ENCODE measurements at places on chromosomes 6 and 20.

GRCh38 chr6:38067263-38067980 lies 247.9 kb downstream of the ZFAND3 start:
- DNase-seq = no peak

DNA sequence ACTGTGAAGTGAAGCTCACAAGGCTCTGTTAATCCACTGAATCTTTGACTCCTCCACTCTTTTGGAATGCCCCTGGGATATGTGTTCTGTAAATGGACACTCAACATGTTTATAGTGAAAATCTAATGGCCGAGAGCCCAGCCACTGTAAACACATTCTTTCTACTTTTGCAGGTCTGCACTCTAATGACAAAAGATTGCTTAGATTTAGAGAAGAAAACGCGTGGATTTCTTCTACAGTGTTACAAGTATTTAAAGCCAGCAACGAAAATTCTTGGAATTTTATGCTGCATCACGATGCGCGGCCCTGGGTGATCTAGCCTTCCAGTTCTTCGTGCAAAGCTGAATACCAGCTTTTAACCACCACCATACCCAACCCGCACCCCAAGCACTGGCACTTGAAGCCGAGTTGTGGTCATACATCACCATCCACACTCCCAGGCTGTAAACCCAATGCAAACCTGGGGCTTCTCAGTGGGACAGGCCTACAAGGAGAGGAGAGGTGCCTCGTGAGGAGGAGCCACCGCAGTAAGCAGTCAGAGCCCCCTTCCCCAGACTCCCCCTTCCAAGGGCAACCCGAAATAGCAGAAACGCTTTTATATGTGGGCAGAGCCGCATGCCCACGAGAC lies 3.7 kb upstream of the FOXO3 start:
- no peak for DNase-seq

DNA sequence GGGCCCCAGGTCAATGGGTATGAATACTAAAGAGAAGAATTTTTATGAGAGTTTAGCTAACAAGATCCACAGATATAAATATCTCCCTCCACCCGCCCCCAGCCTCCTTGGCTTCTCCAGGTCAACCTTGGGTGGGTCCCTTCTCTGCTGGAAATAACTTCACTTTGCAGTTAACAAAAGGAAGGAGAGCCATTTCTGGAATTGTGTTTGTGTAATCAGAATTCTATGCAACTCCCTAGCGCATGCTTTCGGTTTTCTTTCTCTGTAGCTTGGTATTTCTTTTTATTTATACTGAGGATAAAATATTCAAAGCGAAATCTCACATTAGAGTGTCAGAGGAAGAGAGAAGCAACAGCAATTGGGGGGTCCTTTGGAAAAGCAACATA lies 27.1 kb downstream of the RIPOR2 start:
- no peak for DNase-seq

- DNase-seq = no peak
These were observed 34.7 kb downstream of the KIF25 start for GRCh38 chr6:168032005-168032760.

DNA sequence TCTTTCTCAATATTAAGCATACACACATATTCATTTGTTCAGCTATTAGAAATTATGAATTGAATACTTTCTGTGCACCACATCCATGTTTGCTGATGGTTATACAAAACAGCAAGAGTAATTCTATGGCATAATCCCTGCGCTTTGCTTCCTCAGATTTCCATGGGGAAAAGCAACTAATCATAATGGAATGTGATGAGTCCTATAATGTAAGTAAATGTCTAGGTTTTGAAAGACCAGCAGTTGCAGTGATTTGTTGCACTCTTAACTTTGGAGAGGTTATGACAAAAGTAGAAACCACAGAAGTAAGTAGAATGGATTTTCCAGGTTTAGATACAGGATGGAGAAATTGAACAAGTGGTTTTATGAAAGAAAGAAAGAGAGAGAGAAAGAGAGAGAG lies 652.1 kb downstream of the CBLN4 start:
- no peak for DNase-seq

DNA sequence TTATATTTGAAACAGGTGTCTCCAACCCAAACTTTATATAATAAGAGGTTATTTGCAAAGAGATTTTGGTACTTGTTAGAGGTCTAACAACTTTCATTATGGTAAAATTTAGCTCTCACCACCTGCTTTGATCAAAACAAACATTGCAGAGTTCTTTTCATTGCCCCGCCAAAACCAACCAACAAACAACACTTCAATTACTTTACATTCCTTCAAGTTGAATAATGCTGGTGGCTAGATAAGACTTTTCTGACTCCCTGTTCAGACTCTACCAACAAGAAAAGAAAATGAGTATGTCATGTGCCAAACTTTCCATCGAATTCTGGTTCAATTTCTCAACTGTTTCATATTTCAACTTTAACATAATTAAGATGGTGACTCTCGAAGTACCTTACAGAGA lies 311.1 kb downstream of the ADGRG6 start:
- no peak for DNase-seq

DNA sequence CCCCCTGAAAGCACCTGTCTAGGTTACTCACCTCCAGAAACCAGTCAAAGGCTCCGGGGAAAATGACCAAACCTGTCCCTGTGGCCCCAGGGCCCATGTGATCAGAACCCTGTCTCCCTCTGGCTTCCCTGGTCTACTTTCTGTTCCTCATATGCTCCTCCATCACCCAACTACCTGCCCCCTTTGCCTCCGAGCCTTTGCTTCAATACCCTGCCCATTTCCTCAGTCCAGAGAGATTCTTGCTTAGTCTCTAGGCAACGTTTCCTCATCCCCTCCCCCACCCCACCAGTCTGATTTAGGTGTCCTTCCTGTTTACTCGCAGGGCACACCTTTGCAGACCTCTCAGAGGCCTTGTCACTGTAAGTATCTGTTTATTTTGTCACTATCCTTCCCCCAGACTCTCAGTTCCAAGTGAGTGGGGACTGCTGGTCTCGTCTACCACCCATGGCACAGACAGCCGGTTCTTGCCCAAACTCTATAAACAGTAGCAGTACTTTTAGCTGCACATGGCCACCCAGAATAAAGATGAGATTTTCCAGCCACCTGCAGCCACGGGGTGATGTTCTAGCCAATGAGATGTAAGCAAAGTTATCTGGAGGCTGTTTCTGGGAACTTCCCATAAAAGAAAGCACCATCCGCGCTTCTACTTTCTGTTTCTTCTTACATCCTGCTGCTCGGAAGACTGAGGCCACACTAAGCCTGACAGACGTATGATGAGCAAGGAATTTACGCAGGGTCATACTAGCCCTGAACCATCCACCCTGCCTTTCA lies 13.3 kb downstream of the ELOVL5 start:
- peak; percentile 36 for DNase-seq

GRCh38 chr20:9903048-9903655 lies 64.3 kb upstream of the PAK5 start:
- no peak for DNase-seq

GRCh38 chr20:37390891-37391525 lies 45.1 kb downstream of the SRC start:
- DNase-seq = no peak

GRCh38 chr6:6931071-6932025 lies 176.4 kb upstream of the RREB1 start:
- DNase-seq = no peak

- DNase-seq = no peak
These were observed 15.6 kb downstream of the KCNS1 start for GRCh38 chr20:45085289-45085688.

DNA sequence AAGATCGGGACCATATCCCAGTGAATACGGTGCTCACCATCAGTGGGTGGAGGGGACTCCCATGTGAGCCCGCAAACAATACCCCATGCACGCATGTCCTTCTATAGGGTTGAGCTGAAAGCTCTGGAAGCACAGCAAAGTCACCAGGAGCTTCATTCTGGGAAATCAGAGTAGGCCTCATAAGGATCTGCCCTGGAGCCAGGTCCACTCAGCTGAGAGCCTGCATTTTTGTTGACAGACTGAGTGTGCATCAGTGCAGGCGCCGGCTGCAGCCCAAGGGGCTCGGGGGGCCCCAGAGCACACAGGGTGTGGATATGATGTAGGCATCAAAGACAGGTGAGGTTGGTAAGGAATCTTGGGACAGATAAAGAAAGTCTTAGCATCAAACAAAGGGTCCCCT lies 79.8 kb upstream of the CD93 start:
- no peak for DNase-seq

- no peak for DNase-seq
These were observed 81.0 kb upstream of the FAM8A1 start for GRCh38 chr6:17519120-17519519.

- DNase-seq = no peak
These were observed 85.9 kb upstream of the KCNG1 start for GRCh38 chr20:51108638-51109363.

DNA sequence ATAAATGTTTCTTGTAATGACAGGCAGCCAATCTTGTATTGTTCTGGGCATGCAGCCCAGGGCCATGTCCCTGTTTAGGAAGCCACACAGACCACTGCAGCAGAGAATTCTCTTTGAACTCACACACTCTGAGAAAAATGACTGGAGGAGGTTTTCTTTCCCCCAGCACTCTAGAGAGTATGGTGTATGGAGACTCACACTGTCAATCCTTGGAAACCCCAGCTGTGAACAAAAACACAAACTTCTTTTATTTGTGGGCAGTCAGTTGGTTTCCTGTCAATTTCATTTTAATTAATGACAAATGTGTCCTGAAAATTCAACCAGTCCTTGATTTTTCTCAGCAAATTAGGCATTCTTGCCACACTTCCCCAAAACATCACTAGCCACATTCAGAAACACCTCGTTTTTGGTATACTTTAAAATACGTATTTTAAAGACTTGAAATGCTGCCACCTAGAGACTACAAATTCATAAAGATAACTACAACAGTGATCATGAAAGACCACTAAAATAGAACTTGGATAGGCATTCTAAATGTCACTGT lies 52.9 kb upstream of the UFL1 start:
- DNase-seq = no peak

GRCh38 chr20:5203380-5203779 lies 76.6 kb downstream of the CDS2 start:
- no peak for DNase-seq

DNA sequence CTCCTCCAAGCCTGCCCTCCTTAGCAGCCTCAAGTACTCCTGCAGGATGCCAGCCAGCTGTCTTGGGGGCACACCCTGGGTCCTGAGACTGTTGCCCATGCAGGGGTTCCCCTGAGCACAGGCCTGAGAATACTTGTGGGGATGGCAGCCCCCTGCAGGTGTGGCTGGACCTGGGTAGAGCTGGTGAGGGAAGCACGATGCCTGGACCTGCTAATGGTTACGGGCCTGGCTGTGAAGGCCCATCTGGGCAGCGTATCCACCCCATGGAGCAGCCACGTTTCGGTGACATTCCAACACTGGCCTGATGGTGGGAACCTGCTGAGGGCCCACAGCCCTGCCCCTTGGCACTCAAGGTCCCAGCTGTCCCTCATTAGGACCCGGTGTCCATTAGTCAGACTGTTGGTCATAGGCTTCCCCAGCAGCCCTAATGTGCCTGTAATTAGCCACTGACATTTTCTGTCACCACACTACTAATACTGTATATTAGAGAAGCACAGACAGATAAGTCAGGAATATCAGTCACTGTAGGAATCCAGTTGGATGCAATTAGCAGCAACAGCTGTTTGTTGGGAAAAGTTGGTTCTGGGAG lies 20.3 kb downstream of the CCDC167 start:
- no peak for DNase-seq

DNA sequence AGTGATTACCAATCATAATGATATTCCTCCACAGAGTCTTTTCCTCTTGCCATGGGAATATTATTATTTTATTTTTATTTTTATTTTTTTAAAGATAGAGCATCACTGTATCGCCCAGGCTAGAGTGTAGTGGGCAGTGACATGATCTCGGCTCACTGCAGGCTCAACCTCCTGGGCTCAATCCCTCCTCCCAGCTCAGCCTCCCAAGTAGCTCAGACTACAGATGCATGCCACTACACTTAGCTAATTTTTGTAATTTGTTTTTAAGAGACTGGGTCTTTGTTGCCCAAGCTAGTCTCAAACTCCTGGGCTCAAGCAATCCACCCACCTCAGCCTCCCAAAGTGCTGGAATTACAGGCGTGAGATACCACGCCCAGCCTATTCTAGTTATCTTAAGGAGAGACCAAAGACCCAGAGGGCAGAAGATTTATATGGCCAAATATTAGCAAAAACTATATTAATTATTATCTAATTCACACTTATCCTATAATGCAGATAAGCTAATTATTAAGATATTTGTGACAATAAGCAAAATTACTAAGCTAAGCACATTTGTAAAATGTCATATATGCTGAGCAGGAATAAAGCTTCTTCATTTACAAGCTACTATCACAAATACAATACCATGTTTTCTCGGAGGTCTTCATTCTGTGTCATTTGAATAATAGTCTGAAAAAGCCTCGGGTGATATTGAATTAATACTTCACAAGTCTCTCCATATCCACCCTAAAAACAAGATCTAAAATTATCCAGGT lies 63.5 kb downstream of the HACE1 start:
- no peak for DNase-seq

- no peak for DNase-seq
These were observed 80.7 kb upstream of the RIN2 start for GRCh38 chr20:19677336-19677735.

- DNase-seq = no peak
These were observed 108.7 kb downstream of the ERMARD start for GRCh38 chr6:169859978-169860703.

DNA sequence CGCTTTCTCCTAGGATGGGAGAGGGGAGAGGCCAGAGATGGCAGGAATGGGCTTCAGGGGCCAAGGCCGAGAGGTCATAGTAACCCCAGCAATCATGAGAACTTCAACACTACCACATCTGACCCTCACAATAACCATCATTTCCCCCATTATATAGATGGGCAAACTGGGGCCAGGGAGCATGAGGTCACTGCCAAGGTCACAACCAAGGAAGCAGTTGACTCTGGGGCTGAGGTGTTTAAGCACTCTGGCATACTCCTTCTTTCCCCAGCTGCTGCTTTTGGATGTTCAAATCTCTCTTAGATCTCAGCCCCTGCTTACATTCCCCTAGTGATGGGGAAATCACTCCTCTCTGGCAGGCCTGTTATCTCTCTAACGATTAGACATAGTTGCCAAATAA lies 39.6 kb downstream of the CDH22 start:
- no peak for DNase-seq

DNA sequence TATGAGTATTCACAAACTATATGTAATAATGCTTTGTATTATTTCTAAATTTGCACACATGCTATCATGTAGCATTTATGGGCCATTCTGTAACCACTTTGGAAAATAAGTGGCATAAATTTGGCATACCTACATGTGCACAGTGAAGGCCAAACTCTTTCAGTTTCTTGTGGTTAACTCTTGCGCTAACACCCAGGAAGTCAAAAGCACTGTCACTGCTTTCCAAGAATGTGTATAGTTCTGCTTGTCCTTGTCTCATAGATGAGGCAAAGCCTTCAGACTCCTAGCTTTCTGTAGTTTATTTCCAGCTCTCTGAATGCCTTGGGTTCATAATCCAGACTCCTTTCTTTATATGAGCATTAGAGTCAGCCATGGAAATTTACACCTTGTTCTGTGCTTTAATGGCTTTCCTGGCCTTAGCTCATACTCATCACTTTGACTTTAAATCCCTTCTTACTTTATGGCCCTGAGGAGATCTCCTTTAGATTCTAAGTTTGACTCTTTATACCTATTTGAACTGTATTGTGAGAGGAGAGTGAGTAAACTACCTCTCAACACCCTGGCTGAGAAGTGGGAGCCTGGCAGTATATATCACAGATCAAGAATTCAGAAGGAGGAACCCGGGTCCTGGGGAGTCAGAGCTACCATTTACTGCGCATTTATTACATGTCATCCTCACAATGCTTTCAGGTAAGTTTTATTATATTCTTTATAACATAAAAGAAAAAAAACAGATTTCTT lies 949 bp upstream of the SLC17A3 start:
- DNase-seq = no peak

- DNase-seq = no peak
These were observed 4.1 kb downstream of the SH3BGRL2 start for GRCh38 chr6:79635232-79635543.
